ENCODE measurements at places on chromosomes 2 and 18.

DNA sequence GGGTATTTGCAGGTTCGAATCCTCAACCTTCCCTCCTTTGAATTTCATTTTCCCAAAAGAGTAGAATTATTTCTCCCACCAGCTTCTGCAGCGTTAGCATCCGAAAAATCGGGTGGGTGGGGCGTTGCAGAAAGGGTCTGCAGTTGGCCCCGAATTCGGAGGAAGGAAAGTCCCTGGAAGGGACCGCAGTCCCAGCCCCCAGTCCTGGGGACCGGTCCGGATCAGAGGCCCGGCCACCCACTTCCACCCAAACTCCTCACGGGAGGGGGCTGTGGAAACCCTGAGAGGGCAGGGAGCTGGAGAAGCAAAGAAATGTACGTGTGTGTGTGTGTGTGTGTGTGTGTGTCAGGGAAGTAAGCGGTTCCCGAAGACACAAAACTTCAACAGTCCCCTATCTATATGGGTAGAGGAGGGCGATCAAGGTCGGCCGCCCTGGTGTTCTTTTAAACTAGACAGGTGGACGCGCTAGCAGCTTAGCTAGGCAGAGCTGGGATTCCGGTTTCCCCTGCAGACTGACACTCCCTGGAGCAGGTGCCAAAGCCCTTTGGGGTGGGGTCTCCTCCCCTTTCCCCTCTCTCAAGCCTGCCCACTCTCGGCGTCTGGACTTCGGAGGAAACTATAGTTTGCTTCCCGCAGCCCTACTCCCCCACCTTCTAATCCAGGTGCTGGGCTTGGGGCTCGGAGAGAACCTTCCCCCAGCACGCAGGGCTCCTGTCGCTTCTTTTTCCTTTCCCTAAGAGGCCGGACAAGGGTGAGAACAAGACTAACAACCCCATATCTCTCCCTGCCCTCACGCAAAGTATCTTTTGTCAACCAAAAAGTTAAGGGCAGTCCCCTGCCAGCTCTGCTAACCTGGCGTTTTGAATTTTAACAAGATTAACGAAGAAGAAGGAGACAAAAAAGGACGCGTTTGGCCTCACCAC lies 4.8 kb upstream of the ONECUT2 start:
- DNase-seq: no peak

GRCh38 chr2:8669157-8669817 lies 12.6 kb upstream of the ID2 start:
- no peak for DNase-seq

DNA sequence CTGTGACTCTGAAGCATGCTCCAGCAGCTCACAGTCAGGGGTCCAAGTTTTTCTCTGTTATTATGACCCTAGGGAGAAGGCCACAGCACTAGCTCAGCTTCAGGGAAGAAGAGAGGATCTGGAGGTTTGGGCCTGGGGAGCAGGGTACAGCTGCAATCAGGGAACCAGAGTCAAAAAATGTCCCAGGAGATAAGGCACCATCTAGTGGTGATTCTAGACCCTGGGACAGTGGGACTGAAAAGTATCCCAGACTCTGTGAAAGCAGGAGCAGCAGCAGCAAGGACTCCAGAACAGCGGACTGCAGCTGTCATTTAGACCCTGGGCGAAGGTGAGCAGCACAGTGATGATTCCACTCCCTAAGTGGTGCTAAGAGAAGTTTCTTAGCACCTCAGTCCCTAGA lies 278.4 kb upstream of the DDX18 start:
- DNase-seq: no peak

DNA sequence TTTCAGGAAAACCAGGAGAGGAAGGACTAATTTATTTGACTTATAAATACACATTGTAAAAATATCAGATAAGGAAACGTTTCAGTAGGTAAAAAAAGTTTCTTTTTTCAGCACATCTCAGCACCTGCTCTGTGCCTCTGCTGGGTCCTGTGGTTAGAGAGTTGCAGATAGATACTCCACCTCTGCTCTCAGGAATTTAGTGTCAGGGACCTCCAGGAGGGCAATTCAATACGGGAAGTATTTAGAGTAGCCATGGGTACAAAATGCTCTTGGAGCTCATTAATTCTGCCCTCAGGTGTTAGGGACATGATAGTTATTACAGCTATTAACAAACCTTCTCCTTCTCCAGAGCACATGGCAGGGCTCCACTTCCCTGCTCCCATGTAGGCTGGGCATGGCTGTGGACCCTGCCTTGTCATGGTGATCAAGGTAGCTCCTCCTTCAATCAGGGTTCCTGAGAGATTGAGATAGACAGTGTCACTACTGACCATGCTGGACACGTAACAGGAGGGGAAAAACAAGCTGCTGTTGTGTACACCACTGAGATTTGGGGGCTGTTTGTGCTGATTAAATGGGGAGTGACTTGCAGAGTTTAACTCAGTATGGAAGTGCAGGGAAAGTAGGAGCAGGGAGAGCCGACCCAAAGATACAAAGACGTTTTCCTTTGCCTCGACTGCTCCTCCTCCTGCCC lies 185.6 kb upstream of the COPS8 start:
- DNase-seq: no peak

DNA sequence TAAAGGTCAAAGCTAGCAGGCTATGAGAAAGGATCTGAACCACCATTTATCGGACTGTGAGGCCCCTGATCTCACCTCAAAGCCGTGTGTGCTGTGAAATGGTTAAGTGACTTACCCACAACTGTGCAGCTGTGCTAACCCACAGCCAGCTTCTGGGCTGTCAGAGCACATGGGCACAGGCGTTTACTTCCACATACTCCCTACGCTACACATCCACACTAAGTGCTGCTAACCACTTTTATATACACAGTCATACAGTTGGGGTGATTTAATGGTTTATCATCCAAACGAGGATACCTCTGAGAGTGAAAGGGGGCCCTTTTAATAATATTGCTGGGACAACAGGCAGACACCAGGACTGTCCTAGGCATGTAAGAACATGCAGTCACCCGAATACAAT lies 37.3 kb downstream of the CYRIA start:
- DNase-seq: no peak

DNA sequence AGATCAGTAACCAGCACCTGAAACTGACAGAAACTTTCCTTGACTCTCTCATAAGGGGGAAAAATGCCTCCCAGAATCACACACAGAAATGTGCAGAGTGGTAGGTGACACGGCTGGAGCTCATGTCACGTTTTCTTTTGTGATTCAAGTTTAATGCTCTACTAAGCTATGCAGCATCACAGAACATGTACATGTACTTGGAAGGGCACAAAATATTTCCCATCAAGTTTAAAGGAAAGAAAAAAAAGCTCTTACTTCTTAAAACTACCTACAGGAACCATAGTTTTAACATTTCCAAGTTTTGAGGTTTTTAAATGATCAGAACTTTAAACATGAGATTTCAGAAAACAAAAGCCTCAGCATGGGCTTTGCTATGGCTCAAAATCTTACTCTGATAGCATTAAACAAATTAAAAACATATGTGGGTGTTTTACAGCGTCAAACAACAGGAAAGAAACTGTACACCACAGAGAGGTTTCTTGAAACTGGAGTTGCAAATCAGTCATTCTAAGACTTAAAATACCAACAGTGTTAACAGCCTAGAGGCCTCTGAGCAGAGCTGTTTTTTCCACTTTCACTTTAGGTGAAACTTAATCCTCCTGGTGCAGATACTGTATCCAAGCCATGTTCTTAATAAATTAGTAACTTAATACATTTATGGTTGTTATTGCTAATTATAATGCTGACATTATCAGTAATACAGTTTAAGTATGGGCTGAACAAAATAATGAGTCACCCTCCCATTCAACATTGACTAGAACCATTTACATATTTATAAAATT lies 30.1 kb downstream of the MBP start:
- DNase-seq: no peak

DNA sequence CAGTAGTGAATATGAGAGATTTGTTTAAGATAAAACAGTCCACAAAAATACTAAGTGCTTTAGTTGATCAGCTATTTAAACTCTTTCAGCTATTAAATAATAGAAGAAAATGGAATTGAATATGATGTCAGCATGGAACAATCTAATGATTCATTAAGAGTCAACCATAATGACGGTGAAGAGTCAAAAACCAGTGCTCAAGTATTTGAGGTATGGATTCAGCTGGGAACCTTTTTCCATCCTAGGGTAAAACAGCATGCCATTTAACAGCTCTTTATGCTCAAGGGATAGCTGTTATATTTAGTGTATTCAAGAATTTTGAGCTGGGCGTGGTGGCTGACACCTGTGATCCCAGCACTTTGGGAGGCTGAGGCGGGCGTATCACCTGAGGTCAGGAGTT lies 29.7 kb downstream of the CARF start:
- no peak for DNase-seq

GRCh38 chr2:208542465-208543041 lies 136.0 kb downstream of the PTH2R start:
- DNase-seq: no peak

- DNase-seq: no peak
These were observed 102.6 kb downstream of the ANKRD44 start for GRCh38 chr2:197208024-197208423.

DNA sequence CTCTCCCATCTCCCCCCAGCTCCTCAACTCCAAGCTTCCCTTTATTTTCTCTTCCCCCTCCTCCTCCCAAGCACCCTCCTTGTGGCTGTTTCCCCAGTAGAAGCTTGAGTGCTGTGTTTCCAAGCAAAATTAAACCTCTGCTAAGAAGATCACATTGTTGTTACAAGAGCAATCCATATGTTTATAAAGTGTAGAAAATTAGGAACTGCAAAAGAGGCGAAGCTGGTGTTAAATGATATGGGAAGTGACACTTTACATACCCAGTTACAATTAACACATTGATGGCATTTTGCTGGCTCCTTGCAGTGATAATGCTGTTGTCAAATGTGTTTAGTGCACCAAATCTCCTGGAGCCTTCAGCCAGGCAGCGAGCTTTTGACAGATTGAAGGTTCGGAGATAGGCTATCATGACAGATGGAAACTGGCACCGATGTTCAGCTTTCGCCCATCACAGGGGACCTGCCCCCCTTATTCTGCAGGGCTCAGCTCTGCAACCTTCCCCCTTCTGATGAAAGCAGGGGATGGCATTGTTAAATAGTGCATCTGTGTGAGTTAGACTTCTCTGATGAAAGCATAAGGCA lies 259.8 kb upstream of the ATP5MC3 start:
- no peak for DNase-seq

DNA sequence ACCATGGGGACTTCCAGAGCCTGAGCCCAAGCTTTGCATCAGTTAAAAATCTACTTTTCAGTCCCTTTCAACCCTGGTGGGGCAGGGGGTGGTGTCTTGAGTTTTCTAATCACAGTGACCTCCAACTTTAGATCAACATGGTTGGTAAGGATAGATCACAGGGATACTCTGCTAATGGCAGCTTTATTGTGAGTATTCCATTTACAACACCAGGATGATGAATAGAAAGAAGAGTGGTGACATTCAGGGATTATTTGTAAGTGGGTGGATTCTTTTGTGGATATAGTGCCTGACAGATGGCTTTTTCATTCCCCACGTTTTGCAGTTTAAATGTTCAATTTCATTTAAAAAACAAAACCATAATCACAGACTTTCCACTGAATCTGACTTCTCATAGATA lies 51.3 kb downstream of the ZNF532 start:
- no peak for DNase-seq

GRCh38 chr2:172962824-172963223 lies 112.8 kb upstream of the MAP3K20 start:
- no peak for DNase-seq

GRCh38 chr2:111185361-111186022 lies 64.8 kb downstream of the BCL2L11 start:
- no peak for DNase-seq

GRCh38 chr18:7272311-7273049 lies 41.6 kb downstream of the LRRC30 start:
- peak; percentile 87 for DNase-seq

DNA sequence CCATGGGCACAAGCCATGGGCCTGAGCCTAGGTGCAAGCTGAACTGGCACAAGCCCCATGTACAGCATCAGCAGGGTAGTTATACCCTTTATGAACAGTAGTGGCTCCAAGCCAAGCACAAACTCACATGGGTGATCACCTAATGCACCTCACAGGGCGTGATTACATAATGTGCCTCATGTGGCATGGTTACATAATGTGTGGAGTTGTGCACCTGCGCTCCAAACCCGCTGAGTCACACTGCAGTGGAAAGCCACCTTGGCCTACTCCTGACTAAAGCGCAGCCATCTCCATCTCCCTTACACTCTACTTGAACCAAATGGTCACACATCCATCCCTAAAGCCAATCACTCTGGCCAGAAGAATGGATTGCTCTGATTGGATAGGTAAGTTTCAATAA lies 279.7 kb downstream of the MBD2 start:
- DNase-seq: peak; percentile 54

- DNase-seq: no peak
These were observed 184.1 kb upstream of the ARL4C start for GRCh38 chr2:234680688-234681619.

GRCh38 chr18:55863876-55864275 lies 275.9 kb upstream of the TCF4 start:
- DNase-seq: no peak

- DNase-seq: no peak
These were observed 43.6 kb downstream of the SCTR start for GRCh38 chr2:119480718-119481142.

- DNase-seq: no peak
These were observed 6.2 kb downstream of the TTC32 start for GRCh38 chr2:19895535-19895934.

DNA sequence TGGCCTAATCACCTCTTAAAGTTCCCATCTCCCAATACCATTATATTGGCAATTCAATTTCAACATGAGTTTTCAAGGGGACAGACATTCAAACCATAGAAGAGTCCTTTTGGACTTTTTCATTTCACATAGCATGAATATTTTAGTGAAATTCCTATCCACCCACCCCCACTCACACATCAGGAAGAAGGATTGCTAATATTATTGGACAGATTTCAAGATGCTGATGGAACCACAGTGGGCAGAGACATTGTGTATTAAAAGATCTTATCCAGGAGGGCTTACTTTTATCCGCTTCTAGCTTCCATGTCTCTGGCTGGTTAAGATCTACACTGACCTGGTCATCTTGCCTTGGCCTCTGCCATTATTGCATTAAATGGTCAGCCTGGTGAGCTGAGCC lies 297.4 kb upstream of the ACVR2A start:
- no peak for DNase-seq

GRCh38 chr2:98607741-98608115 lies 584 bp downstream of the COA5 start:
- no peak for DNase-seq

All from COR-L47 (cell line).